ENCODE measurements at places on chromosomes 13 and 19.
A peak's percentile ranks its signal among the peaks of the same experiment; 100 is the strongest.

DNA sequence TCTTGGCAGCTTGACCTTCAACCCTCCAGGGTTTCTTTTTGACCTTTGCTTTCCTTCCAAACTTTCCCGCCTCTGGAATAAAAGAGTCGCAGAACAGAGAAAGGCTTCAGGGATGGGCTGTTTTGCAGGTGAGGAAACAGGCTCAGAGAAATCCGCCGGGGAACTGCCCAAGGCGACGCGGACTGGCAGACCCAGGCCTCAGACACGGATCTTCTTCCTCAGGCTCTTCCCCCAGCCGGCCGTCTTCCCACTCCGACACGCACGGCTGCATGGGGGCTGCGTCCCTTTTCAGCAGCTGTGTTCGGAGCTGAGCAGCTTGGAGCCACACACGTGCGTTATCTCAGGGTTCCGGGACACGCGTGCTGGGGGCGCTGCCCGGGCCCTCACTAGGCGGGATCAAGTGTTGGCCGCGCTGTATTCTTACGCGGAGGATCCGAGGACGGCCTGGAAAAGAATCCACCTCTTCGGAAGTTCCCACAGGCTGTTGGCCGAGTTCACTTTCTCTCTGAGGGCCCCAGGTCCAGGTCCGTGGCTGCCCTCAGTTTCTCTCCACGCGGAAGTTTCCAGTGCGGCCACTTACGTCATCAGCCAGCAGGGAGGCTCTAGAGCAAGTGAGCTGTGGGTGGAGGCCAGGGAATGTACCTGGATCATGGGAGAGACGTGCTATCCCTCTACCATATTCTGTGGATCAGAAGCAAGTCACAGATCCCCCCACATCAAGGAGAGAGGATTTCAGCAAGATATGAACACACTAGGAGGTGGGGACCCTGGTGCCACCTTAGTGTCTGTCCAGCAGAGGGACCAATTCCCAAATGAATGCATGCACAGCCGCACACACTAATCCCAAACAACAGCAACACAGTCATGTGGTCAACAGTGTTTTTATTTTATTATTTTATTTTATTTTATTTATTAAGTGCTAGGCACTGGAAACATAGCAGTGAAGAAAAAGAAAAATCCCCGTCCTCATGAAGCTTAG lies 100.4 kb downstream of the ING1 start:
- no peak for DNase-seq

DNA sequence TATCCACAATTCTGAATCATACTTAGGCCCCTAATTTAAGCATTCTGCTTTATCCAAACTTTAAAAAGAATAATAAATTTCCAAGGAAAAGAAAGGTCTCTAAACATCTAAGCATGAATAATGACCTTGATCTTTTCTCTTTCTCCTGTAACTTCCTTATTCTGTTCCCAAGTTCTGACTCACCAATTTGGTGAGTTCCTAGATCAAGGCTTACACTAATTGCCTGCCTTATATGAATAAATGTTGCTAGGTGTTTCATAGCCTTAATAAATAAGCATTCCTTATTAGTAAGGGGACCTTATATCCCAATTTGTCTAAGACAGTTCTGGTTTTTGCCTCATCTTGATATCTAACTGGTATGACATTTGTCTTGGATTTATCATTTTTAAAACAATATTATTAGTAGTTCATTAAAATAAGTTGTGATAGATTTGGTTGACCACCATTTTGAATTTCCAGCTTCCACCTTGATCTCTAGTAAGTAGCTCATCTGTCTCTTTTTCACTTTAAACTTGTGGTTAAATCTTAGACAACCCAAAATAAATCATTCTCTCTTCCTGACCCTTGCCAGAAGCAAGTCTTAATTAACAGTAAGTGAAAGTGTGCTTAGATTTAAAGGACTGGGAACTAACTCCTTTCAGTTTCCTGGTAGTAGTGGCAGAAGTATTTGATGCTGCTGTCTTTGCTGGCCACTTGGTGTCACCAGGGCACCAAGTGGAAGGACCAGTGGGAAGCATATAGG lies 121.2 kb upstream of the MLNR start:
- DNase-seq: no peak

DNA sequence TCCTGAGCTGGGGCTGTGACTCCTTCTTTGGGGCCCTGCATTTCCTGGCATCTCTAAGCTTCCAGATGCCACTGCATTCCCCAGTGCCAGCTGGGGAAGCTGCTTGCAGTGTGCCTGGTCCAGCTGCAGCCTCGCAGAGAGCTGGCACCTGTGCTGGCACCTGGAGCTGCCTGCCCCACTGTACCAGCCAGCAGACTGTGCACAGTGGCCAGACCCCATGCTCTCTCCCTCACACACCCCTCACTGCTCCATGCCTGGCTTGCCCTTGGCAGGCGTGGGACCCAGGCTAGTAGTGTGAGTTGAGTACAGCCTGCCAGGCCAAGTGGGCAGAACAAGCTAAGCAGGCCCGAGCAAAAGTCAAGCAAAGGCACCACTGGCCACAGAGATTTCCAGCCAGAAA lies 327.5 kb downstream of the NDFIP2 start:
- no peak for DNase-seq

GRCh38 chr13:35005051-35005450 lies 63.0 kb downstream of the NBEA start:
- no peak for DNase-seq

- DNase-seq: no peak
Observed at GRCh38 chr19:53826876-53827275, 2.8 kb upstream of the NLRP12 start.

DNA sequence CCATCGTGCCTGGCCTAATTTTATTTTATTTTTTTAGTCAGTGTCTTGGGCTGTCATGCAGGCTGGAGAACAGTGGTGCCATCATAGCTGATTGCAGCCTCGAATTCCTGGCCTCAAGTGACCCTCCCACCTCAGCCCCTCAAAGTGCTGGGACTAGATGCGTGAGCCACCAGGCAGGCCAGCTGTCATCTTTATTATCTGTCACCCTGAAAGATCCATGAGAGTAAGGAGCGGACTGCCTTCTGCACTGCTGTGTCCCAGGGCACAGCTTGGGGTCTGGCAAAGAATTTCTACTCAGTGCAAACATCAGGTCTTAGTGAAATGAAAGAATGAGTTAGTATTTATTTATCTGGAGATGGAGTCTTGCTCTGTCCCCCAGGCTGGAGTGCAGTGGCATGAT lies 9.5 kb upstream of the TLE5 start:
- no peak for DNase-seq

GRCh38 chr13:92913840-92914239 lies 312.8 kb upstream of the GPC6 start:
- DNase-seq: no peak

- no peak for DNase-seq
Observed at GRCh38 chr13:111551204-111551820, 230.9 kb downstream of the TEX29 start.

DNA sequence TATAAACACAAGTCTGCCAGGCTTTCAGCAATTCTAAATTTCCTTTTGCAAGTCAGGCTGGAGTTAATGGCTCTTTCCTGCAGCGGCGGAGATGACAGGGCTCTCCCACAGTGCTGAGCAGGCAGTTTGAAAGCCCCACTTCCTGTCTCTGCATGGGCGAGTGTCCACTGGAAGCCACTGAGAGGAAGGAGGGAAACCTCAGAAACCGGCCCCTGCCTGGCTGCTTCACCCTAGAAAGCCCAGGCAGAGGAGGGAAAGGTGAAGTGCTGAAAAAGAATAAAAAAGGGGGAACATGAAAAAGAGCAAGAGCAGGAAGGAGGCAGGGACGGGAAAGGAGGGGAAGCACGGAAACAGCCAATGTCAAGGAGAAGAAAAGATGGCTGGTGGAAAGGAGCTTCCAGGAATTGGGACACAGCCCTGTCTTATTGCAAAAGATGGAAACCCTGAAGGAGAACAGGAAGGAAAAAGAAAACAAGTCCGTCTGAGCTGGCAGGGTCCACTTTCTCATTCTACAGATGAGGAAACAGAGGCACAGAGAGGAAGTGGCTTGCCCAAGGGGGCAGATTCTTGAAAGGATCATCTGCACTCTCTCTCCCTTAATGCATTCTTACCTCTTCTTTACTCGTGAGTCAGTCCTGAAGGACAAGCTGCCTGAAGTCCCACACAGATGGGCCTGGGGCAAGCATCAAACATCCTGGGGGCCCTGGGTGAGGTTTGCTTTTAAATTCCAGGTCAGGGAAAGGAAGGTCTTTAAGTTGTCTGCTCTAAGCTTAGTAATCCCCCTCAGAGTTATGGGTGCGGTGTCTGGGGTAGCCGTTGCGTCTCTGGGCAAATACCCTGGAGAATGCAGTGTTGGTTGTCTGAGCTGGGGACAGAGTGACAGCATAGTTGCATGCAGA lies 38.8 kb upstream of the ALOX5AP start:
- no peak for DNase-seq

DNA sequence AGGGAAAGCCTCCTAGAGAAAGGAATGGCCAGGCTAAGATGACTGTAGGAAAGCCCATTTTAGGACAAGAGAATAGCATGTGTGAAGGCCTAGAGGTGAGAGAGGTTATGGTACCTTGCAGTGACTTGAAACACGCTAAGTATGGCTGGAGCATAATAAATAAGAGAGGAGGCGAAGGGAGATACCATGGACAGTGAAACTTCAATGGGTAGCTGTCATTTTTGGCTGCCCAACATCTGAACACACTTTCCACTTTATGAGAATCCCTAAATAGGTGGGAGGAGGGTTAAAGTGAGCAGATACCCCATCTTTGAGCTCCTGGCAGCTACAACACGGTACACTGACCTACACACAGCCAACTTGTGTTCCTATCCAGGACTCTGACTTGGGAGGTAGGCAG lies 8.0 kb upstream of the IFT88 start:
- no peak for DNase-seq

DNA sequence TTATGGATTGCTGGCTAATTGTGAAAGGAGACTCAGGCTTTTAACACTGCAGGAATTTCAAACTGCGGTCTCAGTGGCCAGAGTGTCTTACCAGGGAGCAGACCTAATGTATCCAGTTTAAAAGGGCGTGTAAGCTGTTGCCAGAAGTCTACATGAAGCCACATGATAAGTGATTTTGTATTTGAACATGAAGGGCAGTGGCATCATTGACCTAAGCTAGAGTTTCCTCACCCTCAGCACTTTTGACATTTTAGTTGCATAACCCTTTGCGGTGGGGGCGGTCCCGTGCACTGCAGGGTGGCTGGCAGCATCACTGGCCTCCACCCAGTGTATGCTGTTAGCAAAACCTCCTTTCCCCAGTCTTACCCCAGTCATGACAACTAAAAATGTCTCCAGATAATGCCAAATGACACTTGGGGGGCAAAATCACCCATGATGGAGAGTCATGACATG lies 23.7 kb upstream of the GPR18 start:
- no peak for DNase-seq

DNA sequence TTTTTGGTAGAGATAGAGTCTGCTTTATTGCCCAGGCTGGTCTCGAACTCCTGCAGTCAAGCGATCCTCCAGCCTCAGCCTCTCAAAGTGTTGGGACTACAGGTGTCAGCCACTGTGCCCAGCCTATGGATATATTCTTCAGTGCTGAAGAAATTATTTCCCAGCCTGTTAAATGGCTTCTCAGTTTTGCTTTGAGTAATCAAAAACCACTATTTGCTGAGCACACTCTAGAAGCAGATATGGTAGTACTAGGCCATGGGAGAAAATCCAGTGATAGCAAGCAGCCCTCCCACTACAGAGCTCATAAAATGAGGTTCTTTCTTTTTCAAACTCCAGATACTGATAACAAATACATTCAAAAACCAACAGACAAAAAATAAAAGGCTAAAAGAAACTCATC lies 80.6 kb upstream of the CLDN10 start:
- DNase-seq: no peak

DNA sequence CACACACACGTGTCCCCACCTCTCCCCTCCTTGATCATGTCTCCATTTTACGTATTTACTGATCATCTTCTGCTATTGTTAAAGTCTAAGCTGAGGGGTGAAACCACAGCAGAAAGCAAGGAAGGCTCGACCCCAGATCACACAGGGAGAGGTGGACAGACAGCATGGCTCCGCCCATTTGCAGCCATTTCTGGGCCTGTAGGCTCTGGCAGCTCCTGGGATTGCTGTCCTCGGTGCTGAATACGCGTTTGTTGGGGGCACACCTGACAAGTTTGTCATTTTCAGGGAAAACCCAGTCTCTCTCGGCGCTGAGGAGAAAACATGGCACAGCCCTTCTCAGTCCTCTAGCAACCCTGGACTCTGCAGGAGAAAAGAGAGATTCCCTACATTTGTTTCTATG lies 8.0 kb downstream of the TMEM86B start:
- DNase-seq: no peak

- peak; percentile 5 for DNase-seq
Observed at GRCh38 chr19:5621945-5622464, 571 bp downstream of the SAFB2 start.

DNA sequence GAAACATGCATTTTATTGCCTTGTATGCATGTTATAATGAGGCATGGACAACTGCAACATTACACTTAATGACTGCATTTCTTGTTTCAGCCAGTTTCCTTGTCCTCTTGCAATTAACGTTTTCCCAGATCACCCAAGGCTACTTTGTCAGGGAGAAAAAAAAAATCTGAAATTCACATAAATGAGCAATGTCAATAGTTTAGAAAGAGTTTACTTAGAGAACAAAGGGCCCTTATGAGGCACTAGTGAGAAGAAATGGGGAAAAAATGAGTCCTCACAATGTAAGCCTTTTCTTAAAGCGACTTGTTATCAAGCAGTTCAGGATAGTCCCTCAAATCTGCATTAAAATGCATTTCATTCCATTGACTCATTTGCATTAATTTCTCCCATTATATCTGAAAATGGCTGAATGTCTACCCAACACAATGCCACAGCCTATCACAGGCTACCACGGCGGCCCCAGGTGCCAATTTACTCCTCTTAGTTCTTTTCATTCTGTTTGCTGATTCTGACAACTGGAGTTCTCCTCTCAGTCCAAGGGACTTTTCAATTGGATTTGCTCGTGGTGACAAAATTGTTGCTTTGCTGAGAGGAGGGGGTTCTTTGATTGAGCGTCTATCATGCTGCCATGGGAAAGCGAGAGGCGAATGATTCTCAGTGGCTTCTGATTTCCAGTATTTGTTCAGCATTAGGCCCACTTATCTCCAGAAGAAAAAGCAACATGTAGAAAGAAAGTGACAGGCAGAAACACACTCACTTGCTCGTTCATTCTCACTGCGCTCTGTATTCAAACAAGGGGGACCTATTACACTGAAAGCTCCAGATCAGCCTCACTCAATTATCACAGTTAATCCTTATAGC lies 107.1 kb downstream of the DACH1 start:
- DNase-seq: no peak

DNA sequence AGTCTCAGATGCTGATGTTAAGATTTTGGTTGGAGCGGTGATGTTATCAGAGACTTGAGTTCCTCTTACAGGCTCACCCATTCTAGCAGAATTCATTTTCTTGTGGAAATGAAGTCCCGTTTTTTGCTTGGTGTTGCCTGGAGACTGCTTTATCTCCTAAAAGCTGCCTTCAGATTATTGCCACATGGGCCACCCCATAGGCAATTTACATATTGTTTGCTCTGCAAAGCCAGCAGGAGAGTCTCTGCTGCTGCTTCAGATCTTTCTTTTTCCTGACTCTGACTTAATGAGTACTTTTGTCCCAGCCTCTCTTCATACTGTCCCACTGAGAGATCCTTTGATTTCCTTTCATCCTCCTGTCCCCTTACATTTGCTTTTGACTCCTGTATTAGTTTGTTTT lies 114.6 kb downstream of the TDRD3 start:
- DNase-seq: no peak
